ENCODE measurements at places on chromosomes 12 and 14.

GRCh38 chr14:95483309-95484165 is 32.9 kb downstream of the SYNE3 start:
- no peak overlapping the region for H3K4me3 ChIP-seq
- no peaks in the 10 kb centered on the region for H3K36me3 ChIP-seq
- no peak for DNase-seq

- H3K4me3 ChIP-seq = no peak overlapping the region
- H3K27me3 ChIP-seq = no peaks in the 10 kb centered on the region
- H3K4me1 ChIP-seq = no peaks in the 10 kb centered on the region
- H3K27ac ChIP-seq = no peak overlapping the region
- no peaks in the 10 kb centered on the region for H3K36me3 ChIP-seq
Measured at GRCh38 chr12:28360253-28360652, 170.0 kb downstream of the CCDC91 start.

- no peaks in the 10 kb centered on the region for H3K27me3 ChIP-seq
- no peaks in the 10 kb centered on the region for H3K4me1 ChIP-seq
- no peak overlapping the region for H3K4me3 ChIP-seq
- DNase-seq = no peak
Measured at GRCh38 chr12:63994704-63995103, 150.2 kb downstream of the SRGAP1 start.

DNA sequence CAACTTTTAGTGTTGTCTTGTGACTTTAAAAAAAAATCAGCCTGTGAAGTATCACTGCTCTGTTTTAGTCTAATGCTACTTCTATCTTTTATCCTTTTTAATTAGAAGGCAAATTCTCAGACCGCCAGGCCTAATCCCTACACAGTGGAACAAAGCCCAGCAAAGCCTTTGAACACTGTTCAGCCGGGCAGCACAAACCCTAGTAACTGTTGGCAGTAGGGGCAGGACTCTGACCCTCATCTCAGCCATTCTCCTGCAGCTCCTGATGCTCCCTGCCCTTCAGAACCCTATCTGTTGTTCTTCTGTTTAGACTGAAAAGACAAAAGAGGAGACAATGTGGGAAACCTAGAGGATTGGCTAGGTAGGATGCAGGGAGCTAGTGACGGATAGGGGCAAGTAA is 78.0 kb upstream of the OTX2 start:
- H3K4me3 ChIP-seq = no peak overlapping the region
- no peaks in the 10 kb centered on the region for H3K36me3 ChIP-seq
- no peak for DNase-seq

DNA sequence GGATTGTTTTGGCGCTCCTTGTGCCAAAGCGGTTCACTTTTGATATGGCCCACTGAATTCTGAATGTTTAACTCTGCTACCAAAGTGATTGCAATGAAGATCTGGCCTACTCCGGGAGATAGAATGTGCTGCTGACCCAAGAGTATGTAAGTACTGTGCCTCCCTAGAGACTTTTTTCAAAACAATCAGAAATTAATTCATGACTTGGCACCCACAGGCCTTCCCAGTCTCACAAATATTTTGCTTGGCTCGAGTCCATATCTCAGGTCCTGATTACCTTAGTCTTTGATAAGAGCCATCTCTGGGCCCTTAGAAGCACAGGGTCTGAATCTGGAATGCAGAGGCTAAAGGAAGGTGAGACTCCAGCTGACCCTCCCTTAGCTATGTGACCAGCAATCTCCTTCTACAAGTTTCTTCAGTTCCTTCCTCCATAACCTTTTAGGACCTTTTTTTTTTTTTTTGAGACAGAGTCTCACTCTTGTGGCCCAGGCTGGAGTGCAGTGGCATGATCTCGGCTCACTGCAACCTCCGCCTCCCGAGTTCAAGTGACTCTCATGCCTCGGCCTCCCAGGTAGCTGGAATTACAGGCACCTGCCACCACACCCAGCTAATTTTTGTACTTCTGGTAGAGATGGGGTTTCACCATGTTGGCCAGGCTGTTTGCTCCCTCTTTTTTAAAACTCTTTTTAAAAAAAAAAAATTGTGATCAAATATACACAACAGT is 49.5 kb upstream of the METAP2 start:
- no peaks in the 10 kb centered on the region for H3K36me3 ChIP-seq
- H3K27ac ChIP-seq = no peak overlapping the region
- no peak for DNase-seq
- no peak overlapping the region for H3K4me3 ChIP-seq
- no peaks in the 10 kb centered on the region for H3K4me1 ChIP-seq

DNA sequence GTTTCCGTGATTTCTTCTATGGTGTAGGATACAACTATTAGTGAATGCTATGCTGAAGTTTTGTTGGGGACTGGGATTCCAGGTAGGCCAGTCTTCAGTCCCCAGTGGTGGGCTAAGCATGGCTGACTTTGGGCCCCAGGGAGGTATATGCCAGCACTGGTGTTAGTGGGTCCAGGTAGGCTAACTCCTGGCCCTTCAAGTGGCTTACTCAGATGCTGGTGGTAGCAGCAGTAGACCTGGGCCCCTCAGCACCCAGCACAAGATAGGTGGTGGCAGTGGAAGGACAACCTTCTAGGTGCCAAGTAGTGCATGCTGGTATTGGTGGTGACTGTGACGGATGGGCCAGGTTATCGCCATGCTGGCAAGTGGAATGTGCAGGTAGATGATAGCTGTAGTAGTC is 955.1 kb downstream of the TMTC2 start:
- H3K4me3 ChIP-seq = no peak overlapping the region
- no peak overlapping the region for H3K27ac ChIP-seq
- no peaks in the 10 kb centered on the region for H3K4me1 ChIP-seq
- H3K27me3 ChIP-seq = no peaks in the 10 kb centered on the region
- no peak for DNase-seq

- H3K4me3 ChIP-seq = peak within 1 kb of the TSS; percentile 79
- H3K27ac ChIP-seq = peak within 1 kb of the TSS; percentile 92
- peaks cover 8% of the 10 kb centered on the region for H3K4me1 ChIP-seq
Measured at GRCh38 chr12:22334410-22335100, at the start of gene ST8SIA1. Gene ST8SIA1, minus strand, starts transcription at chr12:22334707. Its CDS starts 475 bp downstream, at chr12:22334232.

- H3K36me3 ChIP-seq = peaks cover 7% of the 10 kb centered on the region
- no peaks in the 10 kb centered on the region for H3K27me3 ChIP-seq
- H3K4me3 ChIP-seq = no peak overlapping the region
- H3K27ac ChIP-seq = no peak overlapping the region
- no peaks in the 10 kb centered on the region for H3K4me1 ChIP-seq
Measured at GRCh38 chr12:42180990-42181596, 36.4 kb upstream of the GXYLT1 start.

GRCh38 chr14:78405079-78405856 is 235.1 kb downstream of the NRXN3 start:
- peaks cover 7% of the 10 kb centered on the region for H3K4me1 ChIP-seq
- no peak overlapping the region for H3K4me3 ChIP-seq
- no peaks in the 10 kb centered on the region for H3K36me3 ChIP-seq
- H3K27ac ChIP-seq = no peak overlapping the region
- no peak for DNase-seq

DNA sequence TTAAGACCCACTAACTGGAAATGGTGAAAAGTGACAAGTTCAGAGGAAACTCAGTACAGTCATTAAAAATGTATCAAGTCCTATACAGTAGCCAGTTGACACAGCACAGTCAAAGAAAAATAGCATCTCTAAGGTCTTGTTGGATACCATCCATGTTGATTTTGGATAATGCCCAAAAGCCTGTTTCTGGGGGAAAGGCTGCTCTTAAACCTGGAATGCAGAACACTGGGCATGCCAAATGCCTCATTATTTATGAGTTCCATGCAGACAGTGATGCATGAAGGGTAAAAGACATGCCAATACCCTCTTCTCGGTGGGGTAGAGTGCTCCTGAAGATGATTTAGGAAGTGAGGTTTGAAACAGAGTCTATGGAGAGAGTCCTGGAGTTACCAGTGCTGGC is 29.6 kb downstream of the KCNK13 start:
- no peaks in the 10 kb centered on the region for H3K27me3 ChIP-seq
- no peaks in the 10 kb centered on the region for H3K36me3 ChIP-seq
- H3K27ac ChIP-seq = no peak overlapping the region
- no peak overlapping the region for H3K4me3 ChIP-seq

DNA sequence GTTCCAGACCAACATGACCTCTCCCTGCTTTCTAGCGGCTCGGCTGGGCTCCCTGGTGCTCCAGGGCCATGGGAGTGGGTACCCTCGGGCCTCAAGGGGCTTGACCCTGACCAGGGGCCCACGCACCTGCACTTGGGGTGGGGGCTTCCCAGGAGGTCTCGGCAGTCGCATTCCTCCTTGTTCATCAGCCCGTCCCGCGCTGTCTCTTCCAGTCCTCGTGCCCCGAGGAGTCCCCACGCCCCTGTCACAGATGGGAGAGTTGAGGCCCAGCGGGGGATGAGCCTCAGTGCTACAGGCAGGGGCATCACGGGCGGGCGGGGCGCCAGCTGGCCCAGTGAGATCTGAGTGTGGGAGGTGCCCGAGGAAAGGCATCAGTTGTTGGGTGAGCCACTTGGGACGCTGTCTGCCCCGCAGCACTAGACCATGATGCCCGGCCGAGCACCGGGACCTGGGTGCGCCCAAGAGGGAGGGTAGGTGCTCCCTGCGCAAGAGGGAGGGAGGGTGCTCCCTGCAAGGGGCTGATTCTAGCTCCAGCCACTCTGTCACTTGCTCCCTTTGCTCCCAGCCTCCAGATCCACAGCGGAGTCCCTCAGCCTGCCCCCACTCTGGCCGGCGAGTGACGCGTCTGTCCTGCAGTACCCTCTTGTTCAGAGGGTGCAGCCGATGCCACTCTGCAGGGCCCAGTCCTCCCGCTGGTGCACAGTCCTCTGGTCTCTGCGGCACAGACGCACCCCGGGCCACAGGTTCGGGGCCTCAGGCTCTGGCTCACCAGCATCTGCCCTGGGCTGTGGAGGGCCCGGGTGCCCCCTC is 23.8 kb downstream of the MMP17 start:
- H3K4me1 ChIP-seq = peaks cover 10% of the 10 kb centered on the region
- H3K27ac ChIP-seq = no peak overlapping the region
- no peak overlapping the region for H3K4me3 ChIP-seq
- no peak for DNase-seq

DNA sequence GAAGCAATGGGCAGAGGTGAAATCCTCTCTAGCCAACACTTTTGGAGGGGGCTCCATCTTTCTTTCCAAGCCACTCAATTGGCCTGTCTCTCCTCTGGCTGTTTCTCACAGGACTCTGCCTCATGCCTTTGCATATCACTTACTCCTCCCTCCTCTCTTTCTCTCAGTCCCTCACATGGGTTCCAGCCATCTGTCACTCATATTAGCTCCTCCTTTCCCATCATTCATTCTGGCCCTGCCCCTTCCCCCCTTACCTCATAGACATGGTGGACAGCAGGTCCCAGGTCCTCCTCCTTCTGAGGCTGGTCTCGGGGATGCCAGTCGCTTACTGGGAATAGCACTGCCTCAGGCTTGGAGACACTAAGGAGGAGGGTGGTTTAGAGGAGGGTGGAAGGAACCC is 16.6 kb upstream of the ZNF385A start:
- no peak overlapping the region for H3K4me3 ChIP-seq
- no peaks in the 10 kb centered on the region for H3K4me1 ChIP-seq
- no peak for DNase-seq
- H3K36me3 ChIP-seq = peaks cover 10% of the 10 kb centered on the region
- no peak overlapping the region for H3K27ac ChIP-seq

DNA sequence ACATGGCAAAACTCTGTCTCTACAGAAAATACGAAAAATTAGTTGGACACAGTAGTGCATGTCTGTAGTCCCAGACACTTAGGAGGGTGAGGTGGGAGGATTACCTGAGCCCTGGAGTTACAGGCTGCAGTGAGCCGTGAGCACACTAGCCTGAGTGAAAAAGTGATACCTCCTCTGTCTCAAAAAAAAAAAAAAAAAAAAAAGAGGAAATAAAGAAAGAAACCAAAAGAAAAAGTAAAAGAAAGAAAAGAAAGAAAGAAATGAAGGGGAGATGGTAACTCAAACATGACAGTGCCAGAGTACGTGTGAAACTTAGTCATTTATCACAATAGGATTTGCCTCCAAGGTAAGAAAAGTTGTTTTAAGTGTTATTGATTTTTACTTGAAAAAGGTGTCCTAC is 407.0 kb upstream of the MGAT4C start:
- no peak overlapping the region for H3K27ac ChIP-seq
- no peak overlapping the region for H3K4me3 ChIP-seq
- no peaks in the 10 kb centered on the region for H3K4me1 ChIP-seq
- H3K36me3 ChIP-seq = no peaks in the 10 kb centered on the region
- H3K27me3 ChIP-seq = no peaks in the 10 kb centered on the region

DNA sequence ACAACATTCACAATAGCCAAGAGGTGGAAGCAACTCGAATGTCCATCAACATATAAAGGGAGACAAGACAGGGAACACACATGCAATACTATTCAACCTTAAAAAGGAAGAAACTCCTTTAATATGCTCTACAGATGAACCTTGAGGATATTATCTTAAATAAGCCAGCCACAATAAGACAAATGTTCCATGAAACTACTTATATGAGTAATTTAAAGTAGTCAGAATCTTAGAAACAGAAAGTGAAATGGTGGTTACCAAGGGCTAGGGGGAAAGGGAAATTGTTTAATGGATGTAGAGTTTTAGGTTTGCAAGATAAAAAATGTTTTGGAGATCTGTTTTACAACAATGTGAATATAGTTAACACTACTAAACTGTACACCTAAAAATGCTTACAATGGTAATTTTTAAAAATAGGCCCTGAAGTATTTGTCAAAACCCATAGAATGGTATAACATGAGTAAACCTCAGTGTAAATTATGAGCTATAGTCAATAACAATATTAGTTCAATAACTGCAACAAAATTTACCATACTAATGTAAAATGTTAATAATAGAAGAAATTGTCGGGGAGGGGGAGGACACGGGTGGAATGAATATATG is 71.1 kb downstream of the EGLN3 start:
- no peaks in the 10 kb centered on the region for H3K36me3 ChIP-seq
- H3K4me3 ChIP-seq = no peak overlapping the region
- H3K27me3 ChIP-seq = no peaks in the 10 kb centered on the region
- no peaks in the 10 kb centered on the region for H3K4me1 ChIP-seq
- no peak for DNase-seq
- no peak overlapping the region for H3K27ac ChIP-seq

- no peak for DNase-seq
- H3K4me3 ChIP-seq = no peak overlapping the region
- no peaks in the 10 kb centered on the region for H3K27me3 ChIP-seq
- peaks cover 8% of the 10 kb centered on the region for H3K4me1 ChIP-seq
- H3K36me3 ChIP-seq = no peaks in the 10 kb centered on the region
Measured at GRCh38 chr12:104372061-104372720, 68.7 kb downstream of the EID3 start.

All from spinal cord (tissue), 10 donors.